ENCODE measurements at places on chromosomes 13 and 19. TPM values are rescaled to one million over a fixed set of nuclear protein-coding genes. Genes with fewer than 3 reads are reported as not detected.

CNMD gene
- 0.24 TPM for total RNA-seq

HSPBP1 gene
- 37.1 TPM for total RNA-seq

C3 gene
- total RNA-seq, result 32.8 TPM

CXCL17 gene
- 1.2 TPM for total RNA-seq

CARM1 gene
- 15.8 TPM for total RNA-seq

LHFPL6 gene
- 2.1 TPM for total RNA-seq

PEG3 gene
- total RNA-seq, result 0.48 TPM

ZFR2 gene
- total RNA-seq, result not detected

IL12RB1 gene
- total RNA-seq, result not detected

MRPS31 gene
- total RNA-seq, result 11.1 TPM

SIGLEC5 gene
- not detected for total RNA-seq

CYP4F11 gene
- total RNA-seq, result 4.0 TPM

MCF2L gene
- total RNA-seq, result not detected

KCNC3 gene
- total RNA-seq, result under 0.01 TPM

C19orf67 gene
- total RNA-seq, result 0.48 TPM

B3GLCT gene
- 4.7 TPM for total RNA-seq

VSTM2B gene
- not detected for total RNA-seq

ZSCAN4 gene
- total RNA-seq, result 0.24 TPM

ZNF708 gene
- 3.1 TPM for total RNA-seq

CLIP3 gene
- not detected for total RNA-seq

DAPK3 gene
- 153 TPM for total RNA-seq

ZNF575 gene
- not detected for total RNA-seq

Measured in tracheal epithelial cell (primary cell).